ENCODE measurements at places on chromosomes 11 and 22. TPM values are rescaled to one million over a fixed set of nuclear protein-coding genes. Genes with fewer than 3 reads are reported as not detected.

The PRR33 gene
- total RNA-seq = 0.41 TPM

DNA sequence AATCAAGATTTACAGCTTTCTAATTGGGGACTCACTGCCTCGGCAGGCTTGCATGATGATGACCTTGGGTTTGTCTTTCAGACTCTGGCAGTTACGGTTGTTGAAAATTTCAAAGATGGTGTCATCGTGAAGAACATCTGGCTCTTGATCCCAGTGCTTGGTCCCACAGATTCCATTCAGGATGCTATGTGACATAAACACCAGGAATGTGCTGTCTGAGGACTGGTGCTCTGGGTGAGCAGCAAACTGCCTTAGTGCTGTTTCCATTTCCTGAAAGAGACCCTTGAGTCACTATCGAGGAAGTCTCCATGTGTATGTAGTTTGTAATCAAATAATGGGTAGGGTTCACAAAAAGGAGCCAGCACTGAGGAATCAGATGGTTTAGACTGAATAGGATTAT is 7.1 kb downstream of the CASP12 start:
- DNase-seq = no peak

The OR2AG2 gene
- total RNA-seq = not detected

The POTEH gene
- total RNA-seq = not detected

DNA sequence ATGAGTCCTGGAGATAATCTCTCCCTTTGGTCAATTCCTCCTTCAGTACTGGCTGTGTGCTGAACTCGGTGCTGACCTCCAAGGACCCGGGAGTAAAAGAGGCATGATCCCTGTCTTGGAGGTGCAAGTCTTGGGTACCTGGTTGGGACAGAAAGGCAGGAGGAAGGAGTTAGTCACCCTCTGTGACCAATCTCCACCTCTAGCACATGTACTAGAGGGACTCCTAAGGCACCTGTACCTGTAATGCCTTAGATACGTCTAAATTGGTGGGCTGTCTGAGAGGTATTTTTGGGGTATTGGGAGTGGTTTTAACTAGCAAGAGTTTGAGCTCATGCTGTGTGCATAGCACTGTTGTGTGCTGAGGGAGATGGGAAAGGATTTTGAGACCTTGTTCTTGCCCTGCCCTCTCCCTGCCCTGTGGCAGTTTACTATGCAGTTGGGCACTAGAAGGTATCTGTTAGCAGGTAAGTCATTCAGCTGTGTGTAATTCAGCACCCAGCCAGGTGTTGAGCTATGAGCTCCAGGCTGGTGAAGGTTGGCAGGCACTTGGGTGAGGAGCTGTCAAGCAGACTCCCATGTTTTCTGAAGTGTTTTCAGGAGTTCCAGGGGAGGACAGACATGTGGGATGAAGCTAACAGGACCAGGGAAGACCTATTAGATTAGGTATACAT is 2.5 kb downstream of the PANX1 start:
- no peak for DNase-seq

The IGF2 gene
- 31.7 TPM for total RNA-seq

DNA sequence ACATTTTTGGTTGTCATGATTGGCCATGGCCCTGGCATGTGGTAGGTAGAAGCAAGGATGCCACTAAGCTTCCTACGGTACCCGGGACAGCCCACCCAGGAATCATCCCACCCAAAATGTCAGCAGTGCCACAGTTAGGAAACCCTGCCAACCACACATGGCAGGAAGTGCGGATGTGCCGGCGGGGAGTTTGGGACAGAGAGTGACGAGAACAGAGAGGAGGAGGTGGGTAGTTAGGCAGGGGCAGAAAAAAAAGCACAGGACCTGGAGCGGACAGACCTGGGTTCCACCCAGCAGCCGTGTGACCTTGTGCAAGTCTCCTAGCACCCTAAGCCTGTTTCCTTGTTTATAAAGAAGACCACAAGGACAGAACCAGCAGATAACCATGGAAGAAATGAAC is 3.3 kb downstream of the SPI1 start:
- DNase-seq = no peak

DNA sequence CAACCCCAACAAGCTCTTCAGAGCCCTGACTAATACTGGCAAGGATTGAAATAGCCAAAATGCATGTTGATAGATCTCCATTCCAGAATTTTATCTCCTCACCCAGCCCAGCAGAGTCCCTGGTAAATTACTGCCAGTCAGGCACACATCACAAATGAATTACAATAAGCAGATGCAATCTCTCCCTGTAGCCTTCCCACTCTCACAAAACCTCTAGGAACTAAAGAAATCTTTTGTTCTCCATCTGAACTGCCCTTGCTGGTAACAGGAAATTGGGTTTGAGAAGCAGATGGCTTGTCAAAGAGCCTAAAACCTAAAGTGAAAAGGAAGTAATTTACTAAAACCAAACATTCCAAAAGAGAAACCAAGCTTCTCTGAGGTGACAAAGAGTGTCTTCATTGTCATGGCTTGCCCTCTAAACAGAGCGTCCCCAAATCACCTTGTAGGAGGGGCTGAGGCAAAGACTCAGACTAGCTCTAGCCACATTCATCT is 59.5 kb downstream of the FAM168A start:
- no peak for DNase-seq

The TTC38 gene
- total RNA-seq = 76.9 TPM

The DDX25 gene
- not detected for total RNA-seq

DNA sequence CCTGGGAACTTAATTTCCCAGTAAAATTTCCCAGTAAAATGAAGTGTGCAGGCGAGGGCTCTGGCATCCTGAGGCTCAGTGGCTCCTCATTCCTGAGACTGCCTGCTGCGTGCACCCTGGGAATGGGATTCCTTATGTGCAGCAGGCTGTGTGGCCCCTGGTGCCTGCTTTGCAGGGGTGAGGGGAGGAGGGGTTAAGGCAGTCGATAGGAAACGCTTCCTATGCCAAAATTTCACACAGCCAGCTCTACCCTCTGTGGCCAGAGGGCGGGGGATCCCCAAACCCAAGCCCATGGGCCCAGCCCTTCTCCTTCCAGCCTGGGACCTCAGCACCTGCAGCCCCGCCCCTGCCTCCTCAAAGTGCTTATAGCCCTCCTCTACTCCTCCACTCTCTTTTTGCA is 12.1 kb upstream of the BAIAP2L2 start:
- DNase-seq = no peak

- DNase-seq = no peak
These were observed 2.4 kb upstream of the LGALS12 start for GRCh38 chr11:63503492-63503891.

DNA sequence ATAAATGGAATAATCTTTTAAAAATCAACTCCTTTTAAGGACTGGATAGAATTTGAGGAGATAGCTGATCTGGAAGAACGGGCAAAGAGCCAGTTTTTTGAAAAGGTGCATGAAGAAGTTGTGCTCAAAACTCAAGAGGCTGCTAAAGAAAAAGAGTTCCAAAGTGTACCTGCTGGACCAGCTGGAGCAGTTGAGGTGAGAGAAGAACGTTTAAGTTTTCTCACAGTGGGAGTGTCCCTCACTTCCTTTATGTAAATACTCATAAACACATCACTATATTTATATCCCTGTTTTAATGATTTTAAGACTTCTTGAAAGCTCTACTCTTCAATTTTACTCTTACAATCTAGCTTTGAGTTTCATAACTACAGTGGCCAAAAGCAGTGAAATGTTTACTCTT is 11.7 kb upstream of the ANKRD42 start:
- DNase-seq = no peak

The TENM4 gene
- total RNA-seq = 6.1 TPM

DNA sequence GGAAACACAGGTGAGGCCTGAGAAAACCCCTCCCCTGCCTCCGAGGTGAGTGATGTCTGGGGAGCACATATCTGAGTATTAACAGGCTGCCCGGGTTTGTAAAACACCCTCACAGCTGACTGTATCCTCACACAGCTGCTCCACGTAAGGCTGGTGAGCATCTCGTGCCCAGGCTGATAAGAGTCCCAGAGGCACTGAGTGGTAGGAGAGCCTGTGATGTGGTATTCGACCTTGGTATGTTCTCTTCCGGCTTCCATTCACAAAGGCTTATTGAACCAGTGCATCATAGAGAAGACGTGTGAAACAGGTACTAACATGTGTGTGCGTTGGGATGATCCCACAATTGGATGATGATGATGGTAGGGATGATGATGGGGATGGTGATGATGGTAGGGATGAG is 71.7 kb downstream of the RASSF10 start:
- DNase-seq = no peak

DNA sequence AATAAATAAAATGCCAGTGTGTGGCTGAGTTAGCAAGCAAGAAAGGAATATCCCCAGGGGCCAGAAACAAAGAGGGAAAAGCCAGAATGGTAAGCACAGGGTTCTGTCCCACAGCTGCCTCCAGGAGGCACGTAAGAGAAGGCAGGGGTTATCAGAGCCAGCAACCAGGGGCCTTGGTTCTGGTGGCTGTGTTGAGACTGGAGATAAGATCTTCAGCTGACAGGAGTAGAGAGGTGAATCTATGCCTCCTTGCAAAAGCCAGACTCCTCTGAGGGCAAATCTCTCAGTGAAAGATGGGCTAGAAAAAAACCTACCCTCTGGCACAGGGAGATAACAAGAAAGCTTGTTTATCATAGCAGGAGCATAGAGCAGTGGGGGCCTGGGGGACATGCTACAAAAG is 29.8 kb upstream of the NFAM1 start:
- no peak for DNase-seq

DNA sequence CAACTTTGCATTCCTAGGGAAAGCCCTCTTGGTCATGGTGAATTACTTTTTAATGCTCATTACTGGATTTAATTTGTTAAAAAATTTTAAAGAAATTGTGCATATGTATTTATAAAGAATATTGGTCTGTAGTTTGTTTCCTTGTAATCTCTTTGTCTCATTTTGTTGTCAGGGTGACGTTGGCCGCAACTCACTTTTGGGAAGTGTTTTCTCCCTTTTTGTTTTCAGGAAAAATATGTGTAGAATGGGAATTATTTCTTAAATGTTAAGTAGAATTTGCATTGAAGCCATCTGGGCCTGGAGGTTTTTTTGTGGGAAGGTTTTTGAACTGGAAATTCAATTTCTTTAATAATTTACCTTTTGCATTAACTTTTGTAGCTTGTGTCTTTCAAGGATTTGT is 149.1 kb downstream of the UVRAG start:
- no peak for DNase-seq

The KRTAP5-9 gene
- not detected for total RNA-seq

DNA sequence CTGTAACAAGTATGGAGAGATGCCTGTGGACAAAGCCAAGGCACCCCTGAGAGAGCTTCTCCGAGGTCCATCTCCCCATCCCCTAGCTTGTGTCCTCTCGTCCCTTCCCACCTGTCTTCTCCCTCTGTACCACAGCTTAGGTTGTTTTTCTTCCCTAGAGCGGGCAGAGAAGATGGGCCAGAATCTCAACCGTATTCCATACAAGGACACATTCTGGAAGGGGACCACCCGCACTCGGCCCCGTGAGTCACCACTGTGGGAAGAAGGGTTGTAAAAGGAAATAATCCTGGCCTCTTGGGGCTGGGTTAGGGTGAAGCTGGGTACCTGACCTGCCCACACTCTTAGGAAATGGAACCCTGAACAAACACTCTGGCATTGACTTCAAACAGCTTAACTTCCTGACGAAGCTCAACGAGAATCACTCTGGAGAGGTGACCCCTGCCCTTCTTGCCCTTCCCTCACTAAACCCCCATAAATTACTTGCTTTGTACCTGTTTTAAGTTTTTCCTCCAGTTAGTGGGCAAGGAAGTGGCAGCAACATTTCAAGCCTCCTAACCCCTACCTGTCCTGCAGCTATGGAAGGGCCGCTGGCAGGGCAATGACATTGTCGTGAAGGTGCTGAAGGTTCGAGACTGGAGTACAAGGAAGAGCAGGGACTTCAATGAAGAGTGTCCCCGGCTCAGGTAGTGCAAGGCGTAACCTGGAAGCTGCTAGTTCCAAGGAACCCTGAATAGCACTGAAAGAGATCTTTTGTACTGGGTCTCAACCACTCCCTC is 3.1 kb downstream of the TAF10 start:
- no peak for DNase-seq

The TAGLN gene
- 13,974 TPM for total RNA-seq

The MFRP gene
- 0.27 TPM for total RNA-seq

The CNTF gene
- 4.7 TPM for total RNA-seq

The MPST gene
- total RNA-seq = 70.1 TPM

GRCh38 chr11:47391077-47391583 is 12.8 kb upstream of the SPI1 start:
- no peak for DNase-seq

- no peak for DNase-seq
These were observed 9.9 kb downstream of the NARS2 start for GRCh38 chr11:78564490-78565467.

- DNase-seq = no peak
These were observed 26.8 kb upstream of the NRIP3 start for GRCh38 chr11:9030601-9031000.

The TESMIN gene
- 2.8 TPM for total RNA-seq

The OR5AN1 gene
- total RNA-seq = not detected

DNA sequence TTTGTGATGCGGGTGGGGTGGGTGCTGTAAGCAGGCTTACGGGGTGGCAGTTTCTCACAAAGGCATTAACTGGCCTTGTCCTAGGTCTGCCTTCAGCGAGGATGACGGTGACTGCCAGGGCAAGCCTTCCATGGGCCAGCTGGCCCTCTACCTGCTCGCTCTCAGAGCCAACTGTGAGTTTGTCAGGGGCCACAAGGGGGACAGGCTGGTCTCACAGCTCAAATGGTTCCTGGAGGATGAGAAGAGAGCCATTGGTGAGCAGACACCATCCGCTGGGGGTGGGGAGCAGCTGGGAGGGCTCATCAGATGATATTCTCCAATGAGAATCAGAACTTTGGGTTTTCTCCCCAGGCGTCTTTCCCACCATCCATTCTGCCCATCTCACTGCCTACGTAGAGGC is 5.8 kb downstream of the TCN2 start:
- no peak for DNase-seq

GRCh38 chr22:30267382-30268302 is 991 bp upstream of the OSM start:
- no peak for DNase-seq

- DNase-seq = no peak
These were observed 91.0 kb downstream of the SERGEF start for GRCh38 chr11:17921659-17922415.

DNA sequence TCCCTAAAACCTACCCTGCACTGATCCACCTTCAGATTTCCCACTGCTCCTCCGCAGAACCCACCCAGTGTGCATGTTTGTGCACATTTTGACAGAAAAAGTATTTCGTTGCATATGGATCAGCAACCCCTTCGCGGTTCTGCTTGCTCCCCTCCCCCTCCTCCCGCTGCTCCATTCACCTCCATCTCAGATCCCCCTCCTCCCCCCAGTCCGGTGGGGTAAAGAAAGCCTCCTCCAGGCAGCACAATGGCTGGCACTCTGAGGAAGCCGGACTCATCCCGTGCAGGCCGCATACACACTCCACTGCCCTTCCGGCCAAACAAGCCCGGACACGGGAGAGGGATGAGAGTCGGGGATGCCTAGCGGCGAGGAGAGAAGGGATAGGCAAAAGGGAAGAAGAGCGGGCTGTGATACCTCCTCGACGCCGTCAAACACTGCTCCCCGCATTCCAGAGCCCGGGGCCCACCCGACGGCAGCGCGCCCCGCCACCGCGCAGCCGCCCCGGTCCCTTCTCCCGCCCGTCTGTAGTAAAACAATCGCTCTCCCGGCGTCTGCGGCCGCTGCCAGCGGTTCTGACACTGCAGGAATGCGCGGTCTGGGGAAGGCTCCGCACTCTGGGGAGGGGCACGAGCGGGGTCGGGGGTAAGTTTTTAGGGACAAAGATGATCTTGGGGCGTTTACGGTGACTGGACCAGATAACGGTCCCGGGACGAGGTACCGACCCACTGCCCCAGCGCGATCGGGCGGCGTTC is 915 bp downstream of the FEZ1 start:
- peak; percentile 15 for DNase-seq

GRCh38 chr22:17064498-17065100 is 20.2 kb upstream of the IL17RA start:
- no peak for DNase-seq

The C11orf91 gene
- total RNA-seq = not detected

Measured in thoracic aorta (tissue), 2 donors.